NCI-H774 (cell line): ENCODE measurements at places on chromosomes 5 and 9.

DNA sequence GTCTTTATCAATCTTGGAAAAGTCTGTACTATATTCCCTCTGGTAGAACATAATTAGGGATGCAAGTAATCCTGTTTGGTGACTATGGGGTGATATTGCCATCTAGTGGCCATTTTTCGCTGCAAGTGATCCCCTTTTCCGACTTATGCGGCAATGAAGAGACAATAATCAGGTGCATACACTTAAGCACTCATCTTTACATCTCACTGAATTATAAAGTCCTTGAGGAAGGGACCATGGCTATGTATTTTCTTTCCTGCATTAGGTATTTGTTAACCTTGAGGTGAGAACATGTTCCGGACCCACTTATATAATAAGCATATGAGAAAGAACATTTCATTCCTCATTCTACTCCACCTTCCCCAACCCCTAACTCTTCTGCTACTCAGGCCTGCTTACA, 19.6 kb upstream of the LIX1 start:
- DNase-seq, result peak; percentile 59

DNA sequence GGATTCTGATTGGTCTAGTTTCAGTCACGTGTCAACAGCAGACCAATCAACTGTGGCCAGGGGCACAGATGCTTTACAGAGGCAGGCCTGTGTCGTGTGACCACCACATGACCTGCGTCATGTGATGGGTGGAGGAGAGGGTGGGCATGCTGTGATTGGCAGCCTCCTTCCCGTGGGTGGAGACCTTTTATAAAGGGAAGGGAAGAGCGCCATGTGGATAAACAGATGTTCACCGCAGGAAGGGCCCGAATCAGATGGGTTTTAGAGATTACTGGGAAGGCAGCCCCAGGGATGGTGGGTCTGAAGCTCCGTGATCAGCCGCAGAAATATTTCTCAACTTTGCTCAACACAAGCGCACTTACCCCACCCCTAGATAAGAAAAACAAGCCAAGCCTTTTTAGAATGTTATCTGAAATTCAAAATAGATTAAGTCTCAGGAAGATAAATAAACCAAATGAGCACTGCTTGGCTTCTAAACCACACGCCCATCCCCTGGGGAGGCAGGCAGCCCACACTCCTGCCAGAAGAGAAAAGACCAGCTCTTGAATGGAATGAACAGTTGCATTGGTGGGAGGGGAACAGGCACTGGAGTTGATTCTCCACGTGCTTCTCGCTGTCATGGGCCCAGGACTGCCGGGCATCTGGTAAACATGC, 43.6 kb downstream of the ROPN1L start:
- no peak for DNase-seq

DNA sequence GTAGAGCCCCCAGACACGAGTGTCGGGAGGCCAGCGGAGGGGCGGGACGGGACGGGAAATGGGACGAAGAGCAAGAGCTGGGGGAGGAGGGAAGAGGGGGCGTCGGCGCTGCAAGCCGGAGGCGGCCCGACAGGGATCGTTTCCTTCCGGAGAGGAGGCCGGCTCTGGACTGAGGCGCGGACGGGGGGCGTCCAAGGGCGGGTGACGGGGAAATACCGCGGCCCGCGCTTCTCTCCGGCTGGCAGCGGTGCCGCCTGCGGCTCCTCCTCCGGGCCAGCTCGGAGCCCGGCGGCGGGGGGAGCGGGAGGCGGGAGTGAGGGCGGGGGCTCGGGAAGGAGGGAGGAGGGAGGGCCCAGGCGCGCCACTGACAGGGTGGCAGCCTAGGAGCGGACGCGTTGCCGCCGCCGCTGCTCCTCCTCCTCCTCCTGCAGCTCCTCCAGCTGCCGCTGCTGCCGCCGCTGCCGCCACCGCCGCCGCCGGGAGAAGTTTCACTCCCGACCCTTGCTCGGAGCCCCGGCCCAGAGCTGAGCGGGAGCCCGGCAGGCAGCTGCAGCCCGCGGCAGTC, at the start of gene CHSY3:
Gene CHSY3, plus strand, starts transcription at position 364 of the 565 bp plus-strand sequence.
- peak; percentile 86 for DNase-seq

DNA sequence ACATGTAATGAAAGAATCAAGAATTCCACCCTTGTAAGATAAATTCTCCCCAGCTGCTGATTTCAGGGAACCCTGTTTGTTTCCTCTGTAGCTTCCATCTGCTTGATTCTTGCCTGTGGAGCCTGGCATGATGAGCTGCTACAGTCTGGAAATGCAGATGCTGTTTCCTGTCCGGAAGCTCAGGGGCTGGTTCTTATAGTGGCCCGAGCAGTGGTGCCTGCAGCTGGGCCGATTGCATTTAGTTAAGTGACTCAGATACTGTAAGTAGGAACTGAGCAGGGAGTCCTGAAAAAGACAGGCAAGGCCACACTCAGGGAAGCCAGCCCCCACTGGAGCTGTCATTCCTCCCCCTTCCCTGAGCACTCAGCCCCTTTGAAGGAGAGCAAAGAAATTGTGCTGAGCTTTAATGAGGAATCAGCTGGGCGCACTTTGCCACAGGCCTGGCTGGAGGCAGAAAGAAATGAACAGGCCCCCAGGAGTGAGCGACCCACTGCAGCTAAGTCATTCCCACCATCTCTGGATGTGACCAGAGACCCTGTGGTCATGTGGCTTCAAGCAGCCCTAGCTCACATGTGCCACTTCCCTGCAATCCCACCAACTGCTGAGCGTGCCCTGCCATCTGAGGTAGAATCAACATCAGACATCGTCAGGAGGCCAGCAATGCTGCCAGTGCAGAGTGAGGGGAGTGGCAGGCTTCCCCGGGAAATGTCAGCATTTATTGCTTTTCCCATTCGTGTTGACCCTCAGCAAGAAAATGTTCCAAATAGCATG, 206.0 kb upstream of the WWC1 start:
- no peak for DNase-seq

- peak; percentile 40 for DNase-seq
Observed at GRCh38 chr5:142551338-142552067, 134.4 kb downstream of the FGF1 start.
